ENCODE measurements at places on chromosomes 3 and 15.
A peak's percentile ranks its signal among the peaks of the same experiment; 100 is the strongest.

DNA sequence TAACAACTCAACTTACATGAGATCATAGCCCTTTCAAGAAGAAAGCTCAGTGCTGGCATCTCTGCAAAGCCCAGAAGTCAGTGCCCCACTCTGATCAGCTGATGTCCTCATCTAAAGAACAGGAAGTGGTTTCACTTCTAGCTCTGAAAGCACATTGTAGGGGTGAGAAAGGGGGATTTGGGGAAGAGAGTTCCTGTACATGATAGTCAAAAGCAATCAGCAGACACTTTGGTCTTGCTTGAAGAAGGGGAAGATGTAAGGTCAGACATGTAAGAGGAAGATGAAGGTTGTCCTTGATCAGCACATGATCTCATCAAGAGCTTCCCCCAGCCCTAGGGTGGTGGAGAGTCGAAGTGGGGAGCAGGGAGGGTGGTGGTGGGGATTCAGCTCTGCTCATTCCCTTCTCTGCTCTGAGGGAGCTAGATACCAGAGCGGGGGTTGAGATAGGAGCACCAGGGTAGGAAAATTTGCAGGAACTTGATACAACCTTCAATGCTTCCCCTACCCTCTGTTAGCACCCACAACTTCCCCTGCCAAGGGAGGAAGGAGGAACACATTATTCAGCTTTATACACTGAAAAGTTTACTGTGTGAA is 76.4 kb upstream of the ETV5 start:
- DNase-seq, result no peak

DNA sequence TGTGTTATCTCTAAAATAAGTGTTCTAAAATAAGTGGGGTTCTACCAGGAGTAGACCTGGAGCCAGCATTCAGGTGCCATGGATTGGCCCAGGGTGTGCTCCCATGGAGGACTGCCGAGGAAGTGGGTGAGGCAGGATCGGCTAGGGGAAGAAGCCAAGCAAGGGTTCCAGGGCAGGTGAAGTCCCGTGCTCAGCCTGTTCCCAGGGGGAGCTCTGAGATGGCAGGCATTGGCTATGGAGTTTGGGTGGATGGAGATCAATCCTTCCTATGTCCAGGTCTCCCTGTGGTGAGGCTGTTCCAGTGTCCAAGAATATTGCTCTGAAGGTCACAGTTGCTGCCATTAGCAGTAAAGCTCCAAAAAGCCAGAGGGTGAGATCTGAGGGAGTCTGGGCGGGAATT is 46.9 kb upstream of the ITGA11 start:
- DNase-seq, result no peak

DNA sequence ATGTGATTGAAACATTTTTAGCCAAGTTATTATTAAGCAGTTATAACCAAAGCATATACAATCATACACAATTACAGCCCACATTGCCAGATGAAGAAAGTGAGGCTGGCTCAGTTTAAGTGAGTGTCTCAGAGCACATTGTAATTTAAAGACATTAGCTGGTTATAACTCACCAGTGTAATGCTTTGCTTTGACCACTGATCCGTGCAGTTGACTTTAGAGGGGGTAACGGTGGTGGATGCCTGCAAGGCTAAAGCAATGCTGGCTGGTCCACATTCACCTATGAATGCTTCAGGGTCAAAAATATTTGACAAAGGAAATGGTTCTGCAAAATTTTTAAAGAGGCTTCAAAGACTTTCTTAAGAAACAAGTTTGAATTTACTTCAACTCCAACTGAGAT is 1.2 kb downstream of the C3orf85 start:
- DNase-seq, result peak; percentile 29

DNA sequence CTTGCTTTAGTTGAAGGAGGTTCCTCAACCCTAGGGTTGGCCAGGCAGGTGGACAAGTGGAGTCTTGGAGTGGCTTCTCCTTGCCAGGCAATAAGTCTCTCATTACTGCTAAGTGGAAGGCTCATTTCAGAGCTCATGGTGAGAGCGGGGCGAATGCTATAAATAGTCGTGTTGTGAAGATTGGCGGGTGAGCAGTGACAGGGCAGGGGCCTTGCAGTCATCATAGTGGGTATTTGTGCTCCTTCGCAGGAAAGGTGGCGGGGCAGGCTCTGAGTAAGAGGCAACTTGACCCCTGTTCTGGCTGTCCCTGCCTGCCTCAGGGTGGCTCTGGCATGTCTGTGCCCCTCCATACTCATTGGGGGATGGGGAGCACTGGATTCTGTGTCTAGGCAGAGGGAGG is 8.7 kb upstream of the GRM2 start:
- no peak for DNase-seq

DNA sequence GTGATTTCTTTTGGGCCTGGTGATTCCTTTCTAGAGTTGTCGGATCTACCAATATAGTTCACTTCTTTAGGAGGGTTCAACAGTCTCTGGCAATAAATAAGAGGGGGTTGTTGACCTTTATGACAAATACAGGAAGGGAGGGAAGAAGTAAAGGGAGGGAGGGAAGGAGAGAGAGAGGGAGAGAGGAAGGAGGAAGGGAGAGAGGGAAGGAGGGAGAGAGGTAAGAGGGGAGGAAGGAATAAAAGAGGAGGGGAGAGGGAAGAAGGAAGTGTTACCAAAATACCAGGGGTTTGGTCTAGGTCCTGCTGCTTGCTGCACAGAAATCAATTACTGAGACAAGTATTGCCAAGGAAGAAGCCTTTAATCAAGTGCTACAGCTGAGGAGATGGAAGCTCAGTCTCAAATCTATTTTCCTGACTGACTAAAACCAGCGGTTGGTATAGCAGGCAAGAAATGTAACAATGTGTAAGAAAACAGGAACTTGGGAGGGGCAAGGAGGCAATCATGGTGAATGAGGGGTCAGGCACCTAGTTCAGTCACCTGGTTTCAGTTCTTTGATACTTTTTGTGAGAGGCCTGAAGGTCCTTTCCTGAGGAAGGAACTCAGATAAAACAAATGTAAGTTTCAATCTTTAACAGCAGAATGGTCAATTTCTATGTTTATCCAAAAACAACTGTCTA is 14.1 kb upstream of the TMEM40 start:
- no peak for DNase-seq

GRCh38 chr3:37603722-37604121 is 258.0 kb upstream of the CTDSPL start:
- no peak for DNase-seq

GRCh38 chr15:63968700-63969099 is 77.6 kb downstream of the DAPK2 start:
- peak; percentile 41 for DNase-seq

DNA sequence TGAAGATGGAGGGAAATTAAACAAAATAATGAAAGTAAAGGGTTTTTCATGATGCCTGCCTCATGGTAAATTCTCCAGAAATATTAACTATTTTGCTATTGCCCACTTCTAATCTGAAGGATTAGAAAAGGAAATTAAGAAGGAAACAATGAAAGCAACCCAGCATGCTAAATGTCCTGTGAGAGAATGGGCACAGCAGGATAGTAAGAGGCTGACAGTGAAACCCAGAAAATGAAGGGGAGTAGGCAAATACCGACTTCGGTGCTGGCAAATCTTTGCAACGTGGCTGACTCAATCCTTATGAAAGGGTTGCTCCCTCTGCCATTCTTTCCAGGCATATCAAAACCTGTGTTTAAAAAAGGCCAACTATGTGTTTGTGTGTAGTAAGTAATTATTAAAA is 147.5 kb upstream of the SYNPR start:
- peak; percentile 24 for DNase-seq

- no peak for DNase-seq
These were observed 247.5 kb downstream of the MBNL1 start for GRCh38 chr3:152516216-152516615.

DNA sequence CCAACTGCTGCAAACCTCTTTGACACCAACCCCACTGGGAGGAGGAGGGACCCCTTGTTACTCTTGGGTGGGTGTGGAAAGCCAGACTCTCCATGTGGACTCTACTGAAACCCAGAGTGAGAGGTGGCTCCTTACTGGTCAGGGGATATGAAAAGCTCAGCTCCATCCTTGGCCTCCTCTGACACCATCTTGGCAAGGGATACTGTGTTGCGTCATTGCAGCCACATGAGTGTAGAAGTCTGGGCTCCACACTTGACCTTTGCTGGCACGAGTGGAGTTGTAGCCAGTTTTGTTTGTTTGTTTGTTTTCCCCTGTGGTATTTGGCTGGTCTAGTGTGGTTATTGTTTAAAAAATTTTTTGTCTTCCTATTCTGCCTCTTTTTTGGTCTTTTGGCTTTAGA is 289.1 kb downstream of the GAP43 start:
- no peak for DNase-seq

GRCh38 chr3:37542331-37542730 is 319.3 kb upstream of the CTDSPL start:
- no peak for DNase-seq

GRCh38 chr15:29712149-29712885 is 110.0 kb downstream of the TJP1 start:
- DNase-seq, result no peak

- no peak for DNase-seq
These were observed 47.9 kb downstream of the PIK3CA start for GRCh38 chr3:179196098-179196497.

- no peak for DNase-seq
These were observed 19.8 kb upstream of the USP3 start for GRCh38 chr15:63484433-63485186.

GRCh38 chr15:101022306-101022705 is 103.1 kb downstream of the LRRK1 start:
- no peak for DNase-seq

DNA sequence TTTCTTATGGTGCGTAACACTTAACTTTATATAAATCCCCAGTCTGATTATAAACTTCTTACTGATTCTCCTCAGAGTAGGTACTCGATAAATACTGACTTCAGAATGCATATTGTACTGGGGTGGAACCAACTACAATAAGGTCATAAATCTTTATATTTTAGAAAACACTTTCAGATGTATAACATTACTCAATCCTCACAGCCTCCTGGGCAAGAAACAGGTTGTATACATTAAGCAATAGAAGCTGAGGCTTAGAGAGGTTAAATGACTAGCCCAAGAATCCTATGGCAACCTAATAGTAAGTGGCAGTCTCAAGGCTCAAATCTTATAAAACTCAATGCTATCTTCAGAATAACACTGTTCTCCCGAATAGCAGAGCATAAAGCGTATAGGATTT is 9.1 kb downstream of the VPS13C start:
- no peak for DNase-seq

DNA sequence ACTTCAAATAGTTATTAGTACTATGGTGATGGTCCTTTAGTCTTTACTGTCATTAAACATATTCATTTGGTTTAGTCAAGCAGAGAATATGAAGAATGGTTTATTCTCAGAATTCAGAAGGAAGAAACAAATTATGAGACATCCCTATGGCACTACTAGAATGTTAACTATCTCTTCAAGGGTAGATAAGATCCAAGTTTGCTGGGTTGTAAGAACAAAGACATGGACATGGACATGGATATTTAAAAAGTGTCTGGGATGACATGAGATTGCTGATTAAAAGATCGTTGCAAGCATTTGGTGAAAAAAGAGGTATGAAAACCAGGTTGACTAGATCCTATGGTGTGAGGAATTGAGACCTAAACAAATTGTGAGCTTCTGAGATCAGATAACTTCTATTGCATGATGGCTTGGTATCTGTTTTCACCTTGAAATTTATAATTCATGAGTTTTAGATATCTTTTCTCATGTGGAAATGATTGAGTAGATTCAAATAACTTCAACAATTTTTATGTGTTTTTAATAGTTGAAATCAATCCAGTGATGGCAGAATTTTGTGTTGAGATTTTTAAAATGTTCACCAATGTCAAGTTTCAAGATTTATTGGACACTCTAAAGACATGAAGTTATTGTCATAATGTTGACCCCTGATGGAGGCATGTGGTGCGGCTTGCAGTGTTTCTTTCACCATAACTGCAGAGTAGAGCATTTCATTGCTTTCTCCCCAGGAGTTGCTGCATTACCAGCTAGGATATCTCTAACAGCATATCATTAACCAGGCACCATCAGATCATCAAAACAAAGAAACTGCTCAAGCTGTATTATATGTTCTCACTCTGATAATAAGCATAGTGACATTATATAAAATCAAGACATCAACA is 72.6 kb downstream of the NAALADL2 start:
- no peak for DNase-seq

DNA sequence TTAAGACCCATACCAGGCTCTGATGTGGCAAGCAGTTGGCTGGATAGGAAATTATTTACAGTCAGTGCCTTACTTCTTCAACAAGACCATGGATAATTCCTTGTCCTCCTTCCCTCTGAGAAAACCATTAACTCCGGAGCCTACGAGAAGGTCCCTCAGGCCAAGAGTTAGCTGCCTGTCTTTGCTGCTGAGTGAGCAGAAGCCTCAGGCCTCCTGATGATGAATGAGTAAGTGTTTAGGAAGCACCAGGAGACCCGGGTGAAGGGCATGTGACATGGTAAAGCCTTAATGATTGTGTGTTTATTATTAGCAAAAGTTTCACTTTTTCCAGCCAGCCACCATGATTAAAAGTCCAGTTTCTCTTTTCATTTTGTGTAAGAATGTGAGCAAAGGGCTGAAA is 174.9 kb upstream of the TOPAZ1 start:
- DNase-seq, result no peak

- DNase-seq, result no peak
These were observed 35.0 kb upstream of the DENND4A start for GRCh38 chr15:65827065-65827464.

DNA sequence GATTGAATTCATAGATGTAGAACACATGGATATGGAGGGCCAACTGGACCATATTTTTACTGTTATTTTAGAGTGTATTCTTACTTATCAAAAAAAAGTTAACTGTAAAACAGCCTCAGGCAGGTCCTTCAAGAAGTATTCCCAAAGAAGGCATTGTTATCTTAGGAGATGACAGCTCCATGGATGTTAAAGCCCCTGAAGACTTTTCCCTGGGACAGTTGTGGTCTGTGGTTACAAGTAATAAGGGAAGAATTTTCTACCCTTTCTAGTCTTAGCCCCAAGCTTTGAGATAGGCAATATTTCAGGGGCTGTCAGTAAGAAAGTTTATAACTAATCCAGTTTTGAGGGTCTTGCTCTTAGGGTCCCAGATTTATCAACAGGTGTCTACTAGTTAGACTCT is 62.5 kb downstream of the LRRC49 start:
- DNase-seq, result no peak

- DNase-seq, result peak; percentile 63
These were observed 96.8 kb upstream of the ROBO2 start for GRCh38 chr3:76943058-76943457.

DNA sequence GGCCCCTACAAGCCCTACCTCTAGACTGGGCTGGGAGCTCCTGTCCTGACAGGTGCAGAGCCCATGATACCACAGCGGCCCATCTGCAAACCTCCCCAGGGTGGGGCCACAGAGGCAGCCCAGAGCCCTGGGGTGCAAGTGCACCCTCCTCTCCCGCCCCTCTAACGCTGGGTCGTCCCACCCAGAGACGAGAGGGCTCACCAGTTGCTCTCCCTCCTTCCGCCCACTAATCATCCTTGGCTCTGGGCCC is 742 bp downstream of the TNK2 start:
- no peak for DNase-seq

Measured in iPS-NIHi11 (cell line).